ENCODE measurements at places on chromosomes 4 and X.

DNA sequence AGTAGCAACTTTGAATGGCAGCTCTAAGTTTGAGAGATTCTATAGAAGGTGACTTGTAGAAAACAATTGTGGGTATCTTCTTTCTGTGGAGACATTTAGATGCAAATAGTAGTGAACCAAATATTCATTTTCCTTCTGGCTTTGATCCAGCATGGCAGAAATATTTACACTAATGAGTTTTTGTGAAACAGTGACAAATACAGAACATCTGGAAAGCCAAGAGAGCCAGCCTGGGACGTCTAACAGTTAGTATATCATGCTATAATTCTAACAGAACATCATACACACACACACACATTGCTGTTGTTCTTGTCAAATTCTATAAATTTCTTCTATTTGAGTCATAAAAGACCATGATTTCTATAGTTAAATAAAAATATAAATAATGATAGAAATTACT lies 1777.9 kb downstream of the ARAP2 start:
- DNase-seq: no peak

DNA sequence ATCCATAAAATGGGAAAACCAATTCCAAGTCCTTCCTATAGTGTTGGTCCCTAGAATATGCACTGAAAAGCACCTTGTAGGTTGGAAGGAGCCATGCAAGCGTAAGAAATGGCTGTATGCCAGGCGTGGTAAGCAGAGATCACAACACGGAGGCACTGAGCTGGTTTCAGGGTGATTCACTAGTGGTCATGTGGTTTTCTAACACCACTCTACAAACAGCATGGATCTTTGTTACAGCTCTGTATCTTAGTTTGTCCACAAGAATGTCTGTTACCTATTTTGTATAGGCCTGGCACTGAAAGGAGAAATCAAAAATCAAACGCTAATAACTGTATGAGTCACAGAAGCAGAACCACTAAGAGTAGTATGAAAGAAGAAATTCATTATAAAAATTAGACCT lies 71.9 kb downstream of the MAGEB17 start:
- DNase-seq: no peak

DNA sequence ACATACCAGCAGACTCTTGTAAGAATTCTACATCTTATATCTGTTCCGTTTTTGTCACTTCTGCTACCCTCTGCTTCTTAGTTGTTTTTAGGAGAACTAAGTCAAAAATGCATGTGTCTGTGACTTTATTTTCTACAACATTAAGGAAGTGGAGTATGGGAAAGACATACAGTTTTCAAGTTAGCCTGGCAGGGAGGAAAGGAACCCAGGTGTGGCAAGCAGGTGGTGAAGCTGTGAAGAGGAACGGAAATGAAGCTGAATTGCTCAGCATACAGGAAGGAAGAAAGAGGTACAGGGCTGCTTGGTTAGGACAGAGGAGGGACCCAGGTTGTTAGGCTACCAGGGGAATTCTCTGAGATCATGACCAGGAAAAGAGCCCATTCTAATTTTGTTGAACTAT lies 9.4 kb downstream of the GPRIN3 start:
- no peak for DNase-seq

DNA sequence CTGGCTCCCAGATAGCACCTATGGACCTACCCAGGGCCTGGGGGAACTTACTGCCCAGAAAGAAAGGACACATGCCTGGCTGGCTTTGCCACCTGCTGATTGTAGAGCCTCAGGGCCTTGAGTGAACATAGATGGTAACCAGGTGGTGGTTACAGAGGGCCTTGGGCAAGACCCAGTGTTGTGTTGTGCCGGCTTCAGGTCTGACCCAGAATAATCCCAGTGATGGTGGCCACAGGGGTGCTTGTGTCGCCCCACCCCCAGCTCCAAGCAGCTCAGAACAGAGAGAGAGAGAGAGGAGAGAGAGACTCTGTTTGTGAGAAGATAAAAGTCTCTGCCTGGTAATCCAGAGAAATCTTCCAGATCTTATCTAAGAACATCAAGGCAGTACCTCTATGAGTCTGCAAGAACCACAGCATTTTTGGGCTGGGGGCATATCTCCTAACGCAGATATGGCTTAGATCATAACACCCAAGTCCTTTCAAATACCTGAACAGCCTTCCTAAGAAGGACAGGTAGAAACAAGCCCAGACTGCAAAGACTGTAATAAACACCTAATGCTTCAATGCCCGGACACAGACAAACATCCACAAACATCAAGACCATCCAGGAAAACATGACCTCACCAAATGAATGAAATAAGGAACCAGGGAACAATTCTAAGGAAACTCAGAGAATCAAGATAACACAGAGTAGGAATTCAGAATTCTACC lies 16.3 kb upstream of the RP2 start:
- no peak for DNase-seq

DNA sequence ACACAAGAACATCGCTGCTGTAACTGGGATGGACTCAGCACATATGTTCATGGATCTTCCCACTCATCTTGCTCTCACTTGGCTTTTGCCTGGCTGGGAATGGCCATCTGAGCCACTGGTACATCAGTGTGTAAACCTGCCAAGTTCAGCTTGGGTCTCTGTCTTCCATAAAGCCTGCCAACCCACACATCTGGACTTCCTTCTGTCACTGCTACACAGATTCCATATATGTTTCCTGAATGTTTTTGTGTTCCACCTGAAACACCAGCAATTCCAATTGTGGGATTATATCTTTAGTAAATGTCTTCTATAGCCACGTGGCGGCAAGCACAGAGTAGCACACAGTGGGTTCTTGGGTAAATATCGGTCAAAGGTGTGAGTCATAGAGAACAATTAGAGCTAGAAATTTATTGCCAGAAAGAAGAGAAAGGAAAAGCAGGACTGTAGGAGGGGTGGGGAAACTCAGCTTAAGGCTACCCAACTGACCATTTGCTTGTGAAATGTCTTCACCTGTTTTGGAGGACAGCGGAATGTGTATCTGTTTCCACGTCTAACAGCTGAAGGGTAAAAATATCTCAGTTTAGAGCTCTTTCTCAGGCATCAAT lies 125.9 kb downstream of the MFAP3L start:
- DNase-seq: no peak

- no peak for DNase-seq
Measured at GRCh38 chr4:174135530-174135929, 147.9 kb downstream of the FBXO8 start.

GRCh38 chr4:83599183-83599582 lies 63.3 kb downstream of the GPAT3 start:
- peak; percentile 32 for DNase-seq

DNA sequence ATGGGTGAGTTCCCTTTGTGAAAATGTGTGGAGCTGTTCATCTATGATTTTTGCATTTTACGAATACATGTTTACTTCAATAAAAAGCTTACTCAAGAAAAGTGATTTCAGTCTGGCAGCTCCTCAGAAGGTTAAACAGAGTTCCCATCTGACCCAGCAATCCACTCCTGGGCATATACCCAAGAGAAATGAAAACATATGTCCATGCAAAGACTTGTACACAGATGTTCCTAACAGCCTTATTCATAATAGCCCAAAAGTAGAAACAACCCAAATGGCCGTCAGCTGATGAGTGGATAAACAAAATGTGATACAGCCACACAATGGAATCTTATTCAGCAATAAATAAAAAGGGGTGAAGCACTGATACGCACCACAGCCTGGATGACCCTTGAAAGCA lies 20.8 kb downstream of the CLCN4 start:
- no peak for DNase-seq

GRCh38 chrX:5702890-5703289 lies 525.8 kb downstream of the NLGN4X start:
- no peak for DNase-seq

DNA sequence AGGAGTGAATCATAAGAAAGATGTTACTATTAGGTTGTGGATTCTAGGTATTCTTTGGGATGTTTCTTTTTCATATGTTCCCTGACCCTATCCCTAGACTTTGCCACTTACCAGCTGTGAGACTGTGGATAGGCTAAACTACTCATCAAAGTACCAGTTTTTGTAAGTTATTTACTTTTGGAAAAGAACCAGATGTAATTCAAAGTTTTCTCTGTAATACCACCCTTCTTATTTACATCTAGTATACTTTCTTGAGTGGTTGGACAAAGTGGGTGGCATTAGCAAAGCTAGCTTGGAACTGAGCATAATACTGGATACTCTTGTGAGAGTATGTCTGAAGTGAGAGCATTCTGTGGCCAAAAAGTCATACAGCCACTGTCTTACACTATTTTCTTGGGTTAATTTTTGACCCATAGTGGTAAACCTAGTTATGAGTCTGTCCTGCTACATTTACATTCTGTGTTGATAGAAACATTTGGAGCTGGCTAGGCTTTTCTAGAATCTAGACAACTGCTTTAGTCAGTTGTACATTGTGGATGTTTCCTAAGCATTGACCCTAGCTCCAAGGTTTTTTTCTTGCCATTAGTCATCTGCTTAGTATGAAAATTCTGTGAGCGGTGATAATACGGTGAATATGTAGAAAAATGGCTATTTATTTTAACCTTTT lies 41.7 kb downstream of the KDM6A start:
- no peak for DNase-seq

GRCh38 chr4:7239101-7239820 lies 46.9 kb downstream of the SORCS2 start:
- no peak for DNase-seq

- no peak for DNase-seq
Measured at GRCh38 chr4:174999407-174999806, 81.2 kb downstream of the ADAM29 start.

DNA sequence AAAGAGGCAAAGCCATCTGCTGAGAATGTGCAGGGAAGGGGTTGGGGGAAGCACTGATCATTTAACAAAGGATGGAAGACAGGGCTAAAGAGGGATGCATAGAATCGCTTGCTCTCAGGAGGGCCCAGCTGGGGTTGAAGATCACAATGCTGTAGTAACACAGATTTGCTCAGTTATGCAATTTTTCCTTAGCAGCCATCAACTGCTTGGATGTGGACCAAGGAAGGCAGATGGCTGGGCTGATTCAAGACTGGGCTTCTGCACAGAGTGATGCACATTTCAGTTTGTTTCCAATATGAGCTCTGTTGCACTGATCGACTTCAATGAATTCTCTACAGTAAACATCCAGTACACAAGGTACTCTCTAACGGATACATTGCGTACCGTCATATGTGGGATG lies 127.8 kb upstream of the TBL1X start:
- DNase-seq: no peak
